ENCODE measurements at places on chromosomes 2 and 18.

DNA sequence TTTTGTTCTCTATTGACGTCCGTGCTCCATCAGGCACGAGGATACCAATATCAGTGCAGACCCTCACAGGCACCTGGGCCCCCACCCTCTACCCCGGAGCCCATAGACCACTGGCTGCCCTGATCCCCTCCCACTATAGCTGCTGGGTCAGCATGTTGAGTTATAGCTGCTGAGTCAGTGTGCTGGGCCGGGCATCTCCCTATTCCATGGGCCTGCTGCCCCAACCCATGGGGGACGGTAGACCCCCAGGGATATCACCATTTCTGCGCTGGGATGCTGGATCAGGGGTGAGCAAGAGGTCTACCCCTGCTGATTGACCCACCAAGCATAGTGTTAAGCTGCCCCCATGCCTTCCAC lies 100.1 kb upstream of the ST3GAL5 start:
- no peak for DNase-seq

DNA sequence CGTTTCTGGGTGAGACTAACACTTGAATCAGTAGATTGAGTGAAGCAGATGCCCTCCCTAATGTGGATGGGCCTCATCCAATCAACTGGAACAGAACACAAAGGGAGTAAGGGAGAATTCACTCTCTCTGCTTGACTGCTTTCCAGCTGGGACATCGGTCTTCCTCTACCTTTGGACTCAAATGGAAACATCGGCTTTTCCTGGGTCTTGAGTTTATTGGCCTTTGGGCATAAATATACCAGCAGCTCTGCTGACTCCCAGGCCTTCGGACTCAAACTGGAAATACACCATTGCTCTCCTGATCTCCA lies 311.6 kb downstream of the STK39 start:
- DNase-seq = no peak

DNA sequence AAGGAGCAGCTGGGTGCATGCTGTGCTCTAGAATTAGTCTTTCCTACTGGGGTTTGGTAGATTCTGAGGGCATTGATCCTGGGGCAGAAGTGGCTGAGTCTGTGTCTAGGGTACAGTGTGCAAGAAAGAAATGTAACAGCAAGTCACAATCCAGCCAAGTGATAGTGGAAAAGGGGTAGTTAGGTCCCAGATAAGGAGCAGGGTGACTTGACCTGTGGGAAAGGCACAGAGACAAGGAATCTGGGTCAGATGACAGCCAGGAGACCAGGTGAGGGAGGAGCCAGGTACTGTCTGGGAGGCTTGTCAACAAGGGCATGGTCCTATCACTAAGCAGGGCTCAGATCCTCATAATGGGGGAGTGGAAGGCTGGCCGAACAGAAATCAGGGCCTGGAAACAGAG lies 8.1 kb downstream of the IL37 start:
- DNase-seq = no peak

DNA sequence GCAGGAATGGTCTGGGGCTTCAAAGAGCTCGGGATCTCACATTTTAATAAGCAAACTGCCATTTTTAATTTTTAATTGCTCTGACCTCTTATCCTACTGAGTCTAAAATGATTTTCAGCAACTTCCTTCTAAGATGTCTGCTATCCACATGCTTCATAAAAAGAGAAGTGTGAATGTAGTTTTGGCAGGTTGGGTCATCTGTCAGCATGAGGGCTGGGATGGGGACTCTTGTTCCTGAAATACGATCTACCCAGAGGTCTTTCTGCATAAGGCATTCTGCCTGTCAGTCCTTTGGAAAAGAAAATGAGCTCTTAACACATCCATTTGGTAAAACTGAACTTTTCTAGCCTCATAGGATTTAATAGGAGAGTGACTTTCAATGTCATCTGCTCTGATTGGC lies 252.8 kb upstream of the APCDD1 start:
- no peak for DNase-seq

DNA sequence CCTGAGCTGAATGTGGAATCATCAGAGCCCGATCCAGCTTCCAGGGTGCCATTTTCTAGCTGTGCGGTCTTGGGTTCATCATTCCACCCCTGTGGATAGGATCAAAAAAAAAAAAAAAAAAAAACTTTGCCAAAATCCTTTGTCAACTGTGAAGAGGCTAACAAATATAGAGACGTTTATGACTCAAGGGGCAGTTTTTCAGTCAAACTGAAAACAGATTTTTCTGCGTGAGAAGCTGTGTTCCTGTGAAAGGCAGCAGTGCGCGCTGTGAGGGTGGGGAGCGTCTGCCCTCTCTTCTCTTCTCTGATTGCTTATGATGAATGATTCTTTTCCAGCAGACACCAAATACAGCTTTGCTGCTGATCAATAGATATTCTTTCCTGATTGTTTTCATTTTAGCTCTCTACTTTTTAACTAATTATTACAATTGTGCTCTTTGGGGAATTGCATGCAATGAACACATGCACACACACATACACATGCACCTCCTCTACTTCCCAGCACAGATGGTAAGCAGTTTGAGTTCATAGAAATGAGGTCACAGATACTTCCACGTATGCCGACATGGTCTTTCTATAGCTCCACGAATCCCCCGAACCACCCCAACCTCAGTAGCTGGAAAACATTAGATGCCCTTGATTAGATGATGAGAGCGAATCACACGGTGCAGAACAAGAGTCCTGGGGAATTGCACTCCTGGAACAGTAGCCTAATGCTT lies 175.4 kb downstream of the NRP2 start:
- no peak for DNase-seq

DNA sequence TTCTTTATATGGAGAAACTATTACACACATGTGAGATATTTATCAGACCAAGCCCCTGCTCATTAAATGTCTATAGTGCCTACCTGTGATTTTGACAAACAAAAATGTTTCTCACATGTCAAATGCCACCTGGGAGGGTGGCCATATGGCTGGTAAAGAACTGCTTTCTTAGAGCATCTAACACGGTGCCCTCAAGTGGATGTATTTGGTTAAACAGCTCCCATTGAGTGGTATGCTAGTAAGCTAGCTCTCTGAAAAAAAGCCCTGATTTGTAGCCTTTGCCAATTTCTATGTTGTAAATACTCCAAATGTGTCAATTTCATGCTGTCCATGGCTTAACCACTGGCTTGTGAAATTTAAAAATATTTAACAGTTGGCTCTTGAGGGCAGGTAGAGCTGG lies 94.6 kb downstream of the PMAIP1 start:
- no peak for DNase-seq

DNA sequence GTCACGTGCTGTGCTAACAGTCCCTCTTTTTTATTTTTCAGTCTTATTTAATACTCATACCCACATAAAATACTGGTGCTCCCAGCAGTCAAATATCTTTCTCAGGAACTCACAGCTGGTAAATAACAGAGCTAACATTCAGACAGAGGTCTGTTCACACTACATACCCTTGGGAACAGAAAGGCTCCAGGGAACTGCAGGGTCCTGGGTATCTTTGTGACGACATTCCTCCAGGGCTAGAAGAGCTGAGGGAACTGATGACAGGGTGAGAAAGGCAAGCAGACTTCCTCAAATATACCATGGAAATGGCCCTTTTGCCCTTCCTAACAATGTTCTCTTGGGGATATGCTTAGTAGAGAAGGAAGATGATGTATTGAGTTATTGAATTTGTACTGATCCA lies 19.3 kb downstream of the PDE6D start:
- no peak for DNase-seq

DNA sequence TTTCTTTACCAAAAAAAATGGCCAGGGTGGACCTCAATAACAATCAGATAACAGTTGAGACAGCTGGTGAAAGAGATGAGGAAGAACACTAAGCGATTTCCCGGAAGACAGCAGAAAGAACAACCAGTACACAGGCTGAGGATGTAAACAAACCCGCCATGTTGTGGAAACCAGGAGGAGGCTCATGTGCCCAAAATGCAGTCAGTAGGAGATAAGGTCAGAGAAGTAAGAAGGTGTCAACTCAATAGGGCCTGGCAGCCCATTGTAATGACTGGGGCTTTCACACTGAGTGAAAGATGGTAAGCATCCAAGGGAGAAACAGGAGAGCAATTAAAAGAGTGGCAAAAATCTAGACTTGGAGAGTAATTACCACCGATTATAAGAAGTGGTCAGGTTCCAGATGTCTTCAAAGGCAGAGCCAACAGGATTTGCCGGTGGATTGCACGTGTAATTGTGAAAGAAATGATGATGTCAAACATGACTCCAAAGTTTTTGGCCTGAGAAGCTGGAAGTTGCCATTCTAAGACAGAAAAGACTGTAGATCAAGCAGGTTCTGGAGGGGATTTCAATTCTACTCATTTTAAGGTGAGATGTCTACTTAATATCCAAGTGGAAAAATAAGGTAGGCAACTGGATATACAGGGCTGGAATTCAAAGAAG lies 77.7 kb upstream of the CYP1B1 start:
- DNase-seq = no peak

DNA sequence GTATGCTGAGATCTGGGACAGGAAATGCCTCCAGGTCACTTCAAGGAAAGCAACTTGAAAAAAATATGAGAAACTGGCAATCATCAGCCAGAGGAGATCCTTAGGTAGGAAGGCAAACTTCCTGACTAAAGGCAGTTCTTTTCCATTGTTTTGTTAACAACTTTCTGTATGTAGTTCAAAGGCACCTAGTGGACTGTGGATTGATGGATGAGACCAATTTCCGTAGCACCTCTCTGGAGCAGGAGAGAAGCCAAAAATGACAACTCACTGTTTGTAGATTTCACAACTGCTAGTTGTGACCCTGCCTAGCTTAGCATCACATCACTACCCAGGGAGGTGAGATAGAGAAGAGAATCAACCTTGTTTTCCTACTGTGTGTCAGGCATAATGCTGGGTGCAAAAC lies 21.8 kb upstream of the NOSTRIN start:
- no peak for DNase-seq

DNA sequence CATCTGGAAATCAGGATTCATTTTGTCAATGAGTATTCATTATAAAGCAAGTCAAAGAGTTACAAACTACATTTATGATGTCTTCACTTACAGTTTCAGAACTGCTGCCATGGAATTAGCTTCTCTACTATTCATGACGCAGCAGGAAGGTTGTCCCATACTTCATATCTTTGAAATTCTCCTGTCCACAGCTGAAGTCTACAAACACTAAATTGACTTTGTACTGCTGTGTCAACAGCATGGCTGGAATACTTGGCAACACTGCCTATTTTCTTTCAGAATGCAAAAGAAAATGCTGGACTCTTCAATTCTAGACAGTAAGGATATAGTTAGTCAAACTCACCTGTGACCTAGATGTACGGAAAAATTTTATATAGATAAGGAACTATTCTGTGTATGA lies 44.6 kb upstream of the UNC80 start:
- no peak for DNase-seq

GRCh38 chr18:76579301-76579695 lies 84.3 kb upstream of the ZNF516 start:
- DNase-seq = no peak

DNA sequence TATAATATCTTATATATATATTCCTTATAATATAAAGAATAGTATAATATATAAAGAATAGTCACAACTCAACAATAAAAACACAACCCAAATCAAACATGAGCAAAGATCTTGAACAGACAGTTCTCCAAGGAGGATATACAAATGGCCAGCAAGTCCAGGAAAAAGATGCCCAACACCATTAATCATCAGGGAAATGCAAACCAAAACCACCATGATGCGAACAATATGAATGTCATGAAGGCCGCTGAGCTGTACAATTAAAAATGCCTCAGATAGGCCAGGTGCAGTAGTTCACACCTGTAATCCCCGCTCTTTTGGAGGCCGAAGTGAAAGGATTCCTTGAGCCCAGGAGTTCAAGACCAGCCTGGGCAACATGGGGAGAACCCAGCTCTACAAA lies 58.9 kb downstream of the SLC35F5 start:
- no peak for DNase-seq

DNA sequence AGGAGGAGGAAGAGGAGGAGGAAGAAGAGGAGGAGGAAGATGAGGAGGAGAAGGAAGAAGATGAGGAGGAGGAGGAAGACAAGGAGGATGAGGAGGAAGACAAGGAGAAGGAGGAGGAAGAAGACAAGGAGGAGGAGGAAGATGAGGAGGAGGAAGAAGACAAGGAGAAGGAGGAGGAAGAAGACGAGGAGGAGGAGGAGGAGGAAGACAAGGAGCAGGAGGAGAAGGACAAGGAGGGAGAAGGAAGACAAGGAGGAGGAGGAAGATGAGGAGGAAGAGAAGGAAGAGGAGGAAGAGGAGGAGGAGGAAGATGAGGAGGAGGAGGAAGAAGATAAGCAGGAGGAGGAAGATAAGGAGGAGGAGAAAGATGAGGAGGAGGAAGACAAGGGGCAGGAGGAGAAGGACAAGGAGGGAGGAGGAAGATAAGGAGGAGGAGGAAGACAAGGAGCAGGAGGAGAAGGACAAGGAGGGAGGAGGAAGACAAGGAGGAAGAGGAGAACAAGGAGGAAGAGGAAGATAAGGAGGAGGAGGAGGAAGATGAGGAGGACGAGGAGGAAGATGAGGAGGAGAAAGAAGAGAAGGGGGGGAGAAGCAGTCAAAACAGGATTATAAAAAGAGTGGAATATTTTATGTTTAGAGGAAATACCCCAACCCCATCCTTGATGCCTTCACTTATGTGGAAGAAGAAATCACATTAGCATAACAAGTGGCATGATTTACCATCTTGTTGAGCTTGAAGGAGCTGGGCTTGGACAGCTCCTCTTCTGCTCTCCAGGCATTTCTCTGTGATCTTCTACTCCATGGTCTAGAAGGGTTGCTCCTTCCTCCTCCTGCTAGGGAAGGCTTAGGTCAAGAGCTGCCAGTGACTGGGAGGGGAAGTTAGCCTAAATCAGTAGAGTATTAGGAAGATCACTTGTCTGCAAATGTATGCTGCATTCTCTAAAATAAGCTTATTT lies 45.3 kb upstream of the KCTD1 start:
- no peak for DNase-seq

DNA sequence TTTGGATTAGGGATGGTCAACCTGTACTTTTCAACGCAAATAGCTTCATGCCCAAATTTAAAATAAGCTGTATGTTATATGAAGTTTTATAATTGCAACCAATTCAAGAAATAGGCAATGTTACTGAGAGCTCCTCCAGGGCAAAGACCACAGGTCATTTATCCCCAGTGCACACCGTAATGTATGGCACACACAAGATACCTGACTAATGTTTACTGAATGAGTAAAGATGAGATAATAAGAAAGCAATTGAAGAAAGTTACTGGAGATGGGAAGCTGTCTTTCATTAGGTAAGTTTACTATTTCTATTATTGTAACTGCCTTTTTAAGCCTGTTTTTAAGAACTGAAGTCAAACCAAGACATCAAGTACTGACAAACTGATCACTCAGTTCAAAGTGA lies 184.5 kb upstream of the VRK2 start:
- DNase-seq = no peak

GRCh38 chr2:88709181-88709631 lies 17.7 kb downstream of the RPIA start:
- no peak for DNase-seq

DNA sequence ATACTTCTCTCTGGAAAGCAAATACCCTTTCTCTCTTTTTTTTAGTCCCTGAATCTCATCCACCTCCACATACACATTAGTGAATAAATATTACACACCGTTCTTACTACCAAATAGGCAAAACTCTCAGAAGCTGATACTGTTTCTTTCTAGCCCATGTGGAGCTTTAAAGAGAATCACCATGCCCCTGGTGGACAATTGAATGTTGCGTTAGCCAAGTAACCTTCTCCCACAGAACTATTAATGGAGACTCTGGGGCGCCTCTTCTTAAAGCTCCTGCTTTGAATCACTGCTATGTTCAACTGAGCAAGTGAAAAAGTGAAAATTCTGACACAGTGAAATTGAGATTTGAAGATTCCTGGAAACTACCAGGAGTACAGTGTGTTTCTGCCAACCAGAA lies 522.8 kb upstream of the CDH7 start:
- DNase-seq = no peak
